ENCODE measurements at places on chromosomes 4 and X.

DNA sequence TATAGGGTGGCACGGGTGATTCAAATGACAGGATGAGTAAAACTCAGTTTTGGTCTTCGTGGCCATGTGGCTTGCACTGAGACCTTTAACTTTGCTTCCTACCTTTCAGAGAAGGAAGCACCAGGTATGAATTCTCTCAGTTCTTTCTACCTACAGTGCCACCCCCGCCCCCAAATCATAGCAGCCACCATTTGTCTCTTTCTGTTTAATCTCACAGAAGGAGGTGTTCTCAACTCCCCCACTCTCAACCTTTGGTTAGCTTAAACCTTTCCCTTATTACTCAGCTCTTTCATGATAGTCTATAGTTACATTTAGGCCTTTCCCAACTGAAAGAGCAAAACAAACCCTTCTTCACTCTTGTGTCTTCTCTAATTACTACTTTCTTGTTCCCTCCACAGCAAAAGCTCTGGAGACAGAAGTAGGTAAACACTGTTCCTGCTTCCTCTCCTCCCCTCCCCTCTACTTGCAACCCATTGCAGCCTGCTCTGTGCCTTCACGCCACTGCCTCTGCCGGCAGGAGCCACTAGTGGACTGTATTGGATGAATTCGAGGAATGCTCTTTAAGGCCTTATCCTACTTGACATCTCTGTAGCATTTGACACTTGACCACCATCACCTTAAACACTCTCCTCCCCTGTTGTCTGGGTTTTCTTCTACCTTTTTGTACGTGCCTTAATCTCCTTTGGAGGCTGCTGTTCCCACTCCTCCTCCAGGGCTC is 123.7 kb downstream of the AFF1 start:
- no peak for DNase-seq

DNA sequence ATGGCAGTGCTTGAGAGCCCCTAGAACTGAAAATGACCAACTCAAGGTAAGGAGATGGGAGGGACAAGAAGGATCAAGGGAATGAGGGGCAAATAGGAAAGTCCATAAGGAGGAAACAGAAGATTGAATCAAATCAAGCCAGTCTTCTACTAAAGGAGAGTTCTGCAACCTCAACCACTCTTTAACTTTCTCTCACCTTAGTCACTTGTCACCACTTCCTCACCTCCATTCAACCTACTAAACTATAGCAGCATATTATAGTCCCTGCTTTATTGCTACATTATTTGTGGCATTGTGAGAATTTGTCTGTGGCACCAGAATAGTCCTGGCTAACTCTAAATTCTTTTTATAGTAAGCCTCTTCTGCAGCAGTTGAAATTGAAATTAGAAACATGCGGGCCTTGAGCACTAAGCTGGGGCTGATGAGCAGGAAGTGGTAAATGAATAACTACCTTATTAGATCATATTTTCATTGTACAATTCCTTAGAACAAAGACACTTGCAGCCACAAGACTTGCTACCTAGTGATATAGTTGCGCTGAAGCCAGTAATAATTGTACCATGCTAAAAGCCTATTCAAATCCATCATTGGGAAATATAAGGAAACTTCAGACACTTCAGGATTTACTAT is 336.9 kb downstream of the ZNF674 start:
- no peak for DNase-seq

- no peak for DNase-seq
These were observed 77.3 kb upstream of the MSX1 start for GRCh38 chr4:4781936-4782707.

GRCh38 chr4:8671712-8672290 is 79.2 kb downstream of the CPZ start:
- DNase-seq, result no peak

- DNase-seq, result no peak
These were observed 8.9 kb upstream of the RGS12 start for GRCh38 chr4:3283916-3284315.

- DNase-seq, result no peak
These were observed 95.4 kb downstream of the TNIP2 start for GRCh38 chr4:2660596-2661211.

GRCh38 chrX:120251471-120252011 is 929 bp downstream of the ZBTB33 start:
- DNase-seq, result no peak

DNA sequence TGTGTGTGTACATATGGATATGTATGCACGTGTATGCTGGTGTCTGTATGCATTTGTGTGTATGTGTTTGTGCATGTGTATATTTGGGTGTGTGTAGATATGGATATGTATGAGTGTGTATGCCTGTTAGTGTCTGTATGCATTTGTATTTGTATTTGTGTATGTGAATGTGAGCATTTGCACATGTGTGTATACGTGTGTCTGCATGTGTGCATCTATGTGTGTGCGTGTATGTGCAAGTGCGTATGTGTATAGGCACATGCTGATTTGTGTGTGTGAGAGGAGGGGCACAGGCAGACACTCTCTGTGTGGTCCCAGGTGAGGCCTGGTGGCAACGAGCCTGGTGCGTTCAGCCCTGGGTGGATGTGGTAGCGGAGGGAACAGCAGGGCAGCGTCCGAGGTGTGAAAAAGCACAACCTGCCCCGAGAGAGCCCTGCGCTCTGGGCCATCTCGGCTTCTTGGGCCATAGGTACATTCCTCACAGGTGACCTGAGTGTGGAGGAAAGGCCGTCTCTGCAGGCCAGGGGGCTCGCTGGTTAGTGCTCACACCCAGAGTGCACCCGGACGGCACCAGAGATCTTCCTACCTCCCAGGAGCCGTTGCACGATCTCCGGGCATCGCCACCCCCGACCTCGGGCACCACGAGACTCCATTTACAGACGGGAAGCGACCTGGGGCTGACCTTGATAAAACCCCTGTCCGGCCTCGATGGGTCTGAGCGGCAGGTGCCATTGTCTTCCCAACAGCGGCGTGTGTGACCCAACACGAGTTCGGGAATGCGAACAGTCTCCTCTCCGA is 45.0 kb downstream of the ASMT start:
- DNase-seq, result no peak

DNA sequence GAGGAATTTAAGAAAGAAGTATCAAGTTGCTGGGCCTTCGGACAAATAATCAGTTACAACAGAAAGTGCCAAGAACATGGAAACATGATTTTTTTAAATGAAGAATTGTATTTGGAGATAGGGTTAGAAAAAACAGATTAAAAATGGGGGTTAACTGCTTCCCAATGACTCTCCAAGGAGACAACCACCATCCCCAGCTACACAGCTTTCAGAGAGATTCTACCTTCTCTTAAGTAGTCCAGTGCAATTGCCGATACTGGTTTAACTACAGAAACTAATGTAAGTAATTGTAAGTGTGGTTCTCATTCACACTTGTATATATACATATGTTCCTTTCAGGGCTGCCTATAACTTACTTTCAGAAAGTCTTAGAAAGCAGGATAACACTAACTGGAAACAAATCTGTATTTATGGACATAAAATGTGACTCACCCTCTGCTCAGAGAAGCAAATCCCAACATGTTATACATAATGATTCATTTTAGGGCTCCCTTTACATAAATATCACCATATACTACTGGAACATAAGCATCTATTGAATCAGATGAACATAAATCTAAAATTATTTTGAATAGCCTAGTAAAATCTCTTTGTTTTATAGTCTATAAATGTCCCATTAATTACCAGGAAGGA is 248.9 kb upstream of the UGT8 start:
- DNase-seq, result no peak

DNA sequence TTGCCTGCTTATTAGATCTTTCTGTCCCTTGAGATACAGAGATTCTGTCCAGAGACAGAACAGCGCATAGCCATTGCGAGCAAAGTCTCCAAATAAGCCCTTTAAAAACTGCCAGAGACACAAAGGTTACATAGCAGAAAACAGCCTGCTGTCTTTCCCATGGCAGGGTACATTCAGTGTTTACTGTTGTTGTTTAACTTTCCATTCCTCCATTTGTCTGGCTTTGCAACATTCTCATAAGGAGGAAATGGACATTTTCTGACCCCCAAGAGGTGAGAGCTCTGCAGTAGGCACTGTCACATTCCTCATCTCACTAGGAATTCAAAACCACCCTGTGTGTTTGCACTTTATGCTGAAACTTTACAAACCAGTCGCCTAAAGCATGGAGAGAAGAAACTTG is 48.3 kb downstream of the PDE5A start:
- DNase-seq, result no peak

- no peak for DNase-seq
These were observed 16.0 kb upstream of the C4orf36 start for GRCh38 chr4:86908251-86908657.

- DNase-seq, result no peak
These were observed 192.5 kb downstream of the MAML3 start for GRCh38 chr4:139961344-139961946.

DNA sequence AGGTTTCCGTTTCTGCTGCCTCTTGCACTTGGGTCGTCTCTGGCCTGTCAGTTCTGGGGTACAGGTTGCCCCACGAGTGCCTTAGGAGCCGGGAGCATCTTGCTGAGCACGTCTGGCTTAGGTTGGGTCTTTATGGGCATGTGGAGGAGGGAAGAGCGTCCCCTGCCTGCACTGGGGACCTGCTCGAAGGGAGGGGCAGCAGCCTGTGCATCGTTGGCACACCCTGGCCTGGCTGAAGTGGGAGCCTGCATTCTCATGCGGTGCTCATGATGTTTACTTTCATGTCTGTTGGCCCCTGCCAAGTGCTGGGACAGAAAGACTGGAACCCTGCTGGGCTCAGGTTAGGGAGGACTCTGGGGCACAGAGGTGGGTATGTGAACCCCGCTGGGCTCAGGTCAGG is 23.8 kb upstream of the TADA2B start:
- DNase-seq, result no peak

- no peak for DNase-seq
These were observed 300.5 kb downstream of the TRIML1 start for GRCh38 chr4:188439641-188440311.

DNA sequence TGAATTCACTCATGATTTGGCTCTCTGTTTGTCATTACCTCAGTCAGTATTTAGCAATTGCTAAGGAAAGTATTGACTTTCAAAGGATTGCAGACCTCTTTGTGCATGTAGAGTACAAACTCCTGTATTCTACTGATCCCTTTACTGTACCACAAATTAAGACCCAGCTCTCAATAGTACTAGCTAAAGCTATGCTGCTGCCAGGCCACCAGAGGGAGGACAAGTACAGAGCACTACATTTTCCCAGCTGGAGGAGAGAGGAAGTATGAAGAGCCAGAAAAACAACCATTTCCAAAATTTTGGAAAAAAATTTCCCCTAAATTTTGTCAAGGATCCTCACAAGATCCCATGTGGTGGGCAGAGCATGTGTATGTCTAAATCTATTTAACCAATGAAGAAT is 175.0 kb upstream of the MTMR8 start:
- DNase-seq, result no peak

- DNase-seq, result no peak
These were observed 16.4 kb downstream of the SORCS2 start for GRCh38 chr4:7208509-7209451.

DNA sequence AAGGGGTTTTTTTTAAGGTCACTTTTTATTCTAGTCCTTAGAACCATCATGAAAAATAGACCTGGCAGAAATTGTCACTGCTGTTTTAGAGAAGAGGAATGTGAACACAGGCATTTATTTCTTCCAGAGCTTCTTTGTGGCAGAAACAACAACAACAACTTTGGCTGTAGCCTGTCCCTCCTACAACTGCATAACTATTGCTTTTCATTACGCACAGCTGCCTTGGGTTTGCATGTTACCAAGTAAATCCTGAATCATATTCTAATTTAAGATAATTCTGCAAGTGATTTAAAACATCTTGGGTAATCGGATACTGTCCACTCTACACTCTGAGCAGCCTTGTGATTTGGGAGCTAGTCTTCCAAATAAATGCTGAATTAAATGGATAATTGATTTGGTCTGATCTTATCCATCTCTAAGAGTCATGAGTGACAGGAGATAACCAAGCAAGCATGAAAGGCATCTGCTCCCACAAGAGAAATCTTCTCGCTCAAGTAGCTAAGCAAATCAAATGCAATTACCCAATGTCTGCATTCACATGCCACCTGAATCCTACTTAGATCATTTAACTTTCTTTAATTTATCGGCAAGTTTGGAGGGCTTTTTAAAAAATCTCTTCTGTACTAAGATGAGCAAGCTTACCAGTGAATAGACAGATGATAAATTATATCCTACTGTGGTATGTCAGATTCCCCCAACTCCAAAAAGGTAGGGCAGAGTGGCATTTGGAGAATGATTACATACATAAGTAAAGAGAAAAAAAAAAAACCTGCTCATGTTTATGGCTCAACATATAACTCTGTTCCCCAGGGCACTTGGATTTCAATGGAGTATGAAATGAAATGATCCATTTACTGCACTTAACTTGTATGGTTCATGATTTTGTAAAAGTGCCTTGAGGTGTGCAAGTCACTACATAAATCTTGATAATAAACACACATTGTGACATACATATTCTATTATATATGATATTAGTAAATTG is 73.6 kb downstream of the EGF start:
- DNase-seq, result no peak

DNA sequence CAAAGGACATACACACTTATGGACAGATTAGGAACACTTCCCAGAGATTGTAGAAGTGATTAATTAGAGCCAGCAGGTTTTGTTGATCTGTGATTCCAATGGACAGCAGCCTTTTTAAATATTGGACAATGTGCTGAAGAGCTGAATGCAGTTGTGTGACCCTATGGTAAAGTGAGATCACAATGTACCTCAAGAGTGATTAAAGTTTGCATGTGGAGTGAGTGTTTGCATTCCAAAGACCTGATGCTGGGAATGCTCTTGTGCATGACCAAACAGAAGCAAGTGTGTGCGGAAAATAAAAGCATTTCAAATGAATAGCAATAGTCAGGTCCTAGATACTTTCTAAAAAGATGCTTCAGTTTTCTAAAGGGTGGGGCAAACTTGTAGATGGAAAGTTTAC is 154.1 kb downstream of the BANK1 start:
- no peak for DNase-seq

Data from CD4-positive, alpha-beta T cell treated with Interleukin-1 beta for 1 hour (primary cell).